ENCODE measurements at places on chromosomes 5 and 9. TPM values are rescaled to one million over a fixed set of nuclear protein-coding genes. Genes with fewer than 3 reads are reported as not detected.

DNA sequence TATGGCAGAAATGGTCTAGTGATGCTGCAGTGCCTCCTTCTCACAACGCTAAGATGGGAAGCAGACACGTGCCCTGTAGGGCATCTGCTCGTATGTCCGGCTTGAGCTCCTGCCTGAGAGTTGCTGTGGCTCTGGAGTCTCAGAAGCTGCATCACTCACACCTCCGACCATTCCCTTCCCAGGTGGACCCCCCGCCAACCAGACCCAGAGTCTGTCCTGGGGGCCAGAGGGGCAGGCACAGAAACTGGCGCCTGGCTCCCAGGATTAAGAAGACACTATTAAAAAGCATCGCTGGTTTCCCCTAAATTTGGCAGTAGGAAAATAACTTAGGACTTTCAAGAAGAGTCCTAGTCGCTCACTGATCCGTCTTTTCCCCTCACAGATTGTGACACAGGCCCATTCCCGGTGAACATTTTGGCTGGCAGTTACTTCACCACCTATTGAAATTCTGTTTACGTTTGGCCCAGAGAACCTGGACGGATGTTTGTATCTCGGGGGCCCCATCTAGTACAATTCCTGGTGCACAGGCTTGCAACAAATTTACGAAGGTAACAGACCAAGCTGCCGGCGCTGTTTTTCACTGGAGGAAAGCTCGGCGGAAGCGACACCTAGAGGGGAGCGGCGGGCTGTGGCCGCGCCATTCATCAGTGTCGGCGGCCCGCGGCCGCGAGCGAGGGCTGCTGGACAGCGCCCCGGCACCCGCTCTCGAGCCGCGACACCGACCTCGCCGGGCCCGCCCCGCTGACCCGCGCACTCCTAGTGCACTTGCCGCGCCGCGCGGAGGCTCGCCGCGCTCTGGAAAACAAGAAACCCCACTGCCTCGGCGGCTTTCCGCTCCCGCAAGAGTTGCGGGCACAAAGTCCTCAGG, 1.6 kb downstream of the FSTL4 start:
- DNase-seq, result peak; percentile 64

GRCh38 chr5:3778000-3778550, 182.4 kb downstream of the IRX1 start:
- no peak for DNase-seq

DNA sequence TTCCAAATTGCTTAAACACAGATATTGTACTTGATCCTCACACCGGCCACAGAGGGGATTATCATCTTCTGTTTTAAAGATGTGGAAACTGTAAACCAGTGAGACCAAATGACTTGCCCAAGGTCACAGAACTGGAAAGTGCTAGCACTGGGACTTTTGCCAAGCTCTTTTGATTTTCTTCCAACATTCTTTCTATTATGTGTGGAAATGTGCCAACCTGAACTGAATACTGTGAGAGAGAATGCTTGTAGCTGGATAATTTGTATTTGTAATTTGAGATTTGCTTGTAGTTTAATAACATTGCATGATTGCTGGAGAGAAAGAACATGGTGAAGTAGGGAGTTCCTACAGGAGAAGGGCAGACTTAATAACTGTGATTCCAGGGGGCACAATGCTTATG, 977.9 kb upstream of the NUDT12 start:
- DNase-seq, result no peak

DNA sequence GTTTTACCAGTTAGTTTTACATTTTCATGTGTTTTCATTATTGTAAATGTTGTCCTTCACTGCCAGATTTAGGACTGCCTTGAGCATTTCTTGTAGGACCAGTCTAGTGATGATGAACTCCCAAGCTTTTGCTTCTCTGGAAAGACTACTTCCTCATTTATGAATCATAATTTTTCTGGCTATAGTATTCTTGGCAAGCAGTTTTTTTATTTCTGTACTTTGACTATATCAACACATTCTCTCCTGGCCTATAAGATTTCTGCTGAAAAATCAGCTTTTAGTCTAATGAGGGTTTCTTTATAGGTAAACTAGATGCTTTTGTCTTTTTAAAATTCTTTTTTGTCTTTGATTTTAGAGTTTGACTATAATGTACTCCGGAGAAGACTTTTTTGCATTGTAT, 256.8 kb upstream of the GRAMD2B start:
- DNase-seq, result no peak

LMNB1 gene
- total RNA-seq, result 11.5 TPM

ZMAT2 gene
- total RNA-seq, result 26.0 TPM
